ENCODE measurements at places on chromosomes 12 and 14.

DNA sequence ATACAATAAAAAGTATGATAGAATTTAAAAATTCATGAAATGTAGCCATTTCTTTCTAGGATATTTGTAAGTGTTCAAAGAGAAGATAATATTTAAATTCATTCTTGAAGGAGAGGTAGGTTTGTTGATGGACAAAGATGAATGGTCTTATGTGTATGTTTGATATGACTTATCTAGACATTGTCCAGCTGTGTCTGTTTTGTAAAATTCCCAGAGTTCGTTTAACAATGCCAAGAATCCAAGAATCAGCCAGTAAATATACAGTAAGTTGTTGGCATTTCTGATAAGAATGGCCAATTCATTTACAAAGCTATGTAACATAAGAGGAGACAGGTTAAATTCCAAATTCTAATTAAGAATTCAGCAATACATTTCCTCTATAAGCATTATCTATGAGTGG lies 150.9 kb downstream of the ADAMTS20 start:
- H3K4me3 ChIP-seq = no peak overlapping the region
- H3K27me3 ChIP-seq = no peaks in the 10 kb centered on the region
- H3K4me1 ChIP-seq = no peaks in the 10 kb centered on the region

DNA sequence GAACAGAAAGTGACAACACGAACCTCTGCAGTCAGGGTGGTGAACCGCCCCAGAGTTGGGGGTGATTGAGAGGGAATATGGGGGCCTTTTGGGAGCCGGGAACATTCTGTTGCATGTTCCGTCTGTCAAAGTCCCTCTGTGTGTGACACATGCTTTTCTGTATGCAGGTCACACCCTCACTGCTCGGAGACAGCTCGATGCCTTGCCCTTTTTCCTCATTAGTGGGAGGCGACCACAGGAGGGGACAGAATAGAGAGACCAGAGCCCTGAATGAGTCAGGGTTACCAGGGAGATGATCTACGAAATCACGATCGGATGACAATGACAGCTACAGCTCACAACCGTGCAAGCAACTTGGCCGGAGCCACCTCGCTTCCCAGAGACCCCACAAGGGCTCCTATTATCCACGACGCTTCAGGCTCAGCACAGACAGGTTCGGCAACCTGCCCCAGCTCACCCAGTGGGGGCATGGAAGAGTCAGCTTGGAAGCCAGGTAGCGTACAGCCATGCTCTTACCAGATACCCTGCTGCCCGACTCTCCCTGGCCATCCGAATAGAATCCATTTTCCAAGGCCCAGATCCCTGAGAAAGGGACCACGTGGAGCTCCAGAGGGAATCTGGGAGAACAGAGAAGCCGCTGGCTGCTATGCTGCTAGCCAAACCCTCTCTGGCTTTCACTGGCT lies 38.8 kb downstream of the TESC start:
- peaks cover 37% of the 10 kb centered on the region for H3K4me1 ChIP-seq
- no peaks in the 10 kb centered on the region for H3K27me3 ChIP-seq
- H3K4me3 ChIP-seq = no peak overlapping the region

DNA sequence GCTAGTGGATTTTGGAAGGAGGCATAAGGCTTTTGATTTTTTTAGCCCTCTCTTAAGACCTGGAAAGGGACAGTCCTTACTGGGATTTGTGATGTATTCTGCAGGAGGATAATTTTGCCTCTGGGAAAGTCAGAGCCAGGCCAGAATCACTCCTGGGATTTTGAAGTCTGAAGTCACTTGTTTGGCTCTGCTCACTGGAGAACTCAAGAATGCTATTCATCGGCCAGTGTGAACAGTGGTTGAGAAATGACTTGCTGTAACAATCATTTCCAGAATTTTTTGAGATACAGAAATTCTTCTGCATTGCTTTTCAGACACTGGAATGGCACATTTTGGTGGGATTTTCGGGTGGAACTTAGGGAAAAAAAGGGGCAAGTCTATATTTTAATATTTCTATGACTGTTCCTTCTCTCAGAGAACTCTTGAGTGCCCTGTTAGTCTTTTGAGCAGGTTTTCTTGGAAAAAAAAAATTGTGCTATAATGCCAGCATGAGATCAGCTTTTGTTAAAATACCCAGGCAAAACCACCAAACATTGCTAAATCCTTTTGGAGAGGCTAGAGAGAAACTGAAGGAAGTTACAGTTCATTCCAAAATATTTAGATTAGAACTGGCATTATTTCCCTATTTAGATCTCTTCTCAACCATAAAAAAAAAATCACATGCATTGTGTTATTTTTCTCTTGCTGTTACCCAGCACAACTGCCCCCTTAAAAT lies 26.1 kb upstream of the BHLHE41 start:
- no peak overlapping the region for H3K4me3 ChIP-seq
- no peak overlapping the region for H3K27ac ChIP-seq
- no peaks in the 10 kb centered on the region for H3K36me3 ChIP-seq
- H3K4me1 ChIP-seq = no peaks in the 10 kb centered on the region

GRCh38 chr12:116199160-116199706 lies 78.3 kb downstream of the MED13L start:
- peaks cover 8% of the 10 kb centered on the region for H3K36me3 ChIP-seq
- no peaks in the 10 kb centered on the region for H3K27me3 ChIP-seq
- DNase-seq = no peak
- H3K4me3 ChIP-seq = no peak overlapping the region
- no peak overlapping the region for H3K27ac ChIP-seq

GRCh38 chr14:95327558-95328374 lies 8.1 kb upstream of the CLMN start:
- H3K36me3 ChIP-seq = no peaks in the 10 kb centered on the region
- no peaks in the 10 kb centered on the region for H3K4me1 ChIP-seq
- no peak overlapping the region for H3K27ac ChIP-seq
- H3K27me3 ChIP-seq = peaks cover 21% of the 10 kb centered on the region

- no peaks in the 10 kb centered on the region for H3K36me3 ChIP-seq
- no peak for DNase-seq
- peaks cover 9% of the 10 kb centered on the region for H3K4me1 ChIP-seq
- H3K4me3 ChIP-seq = no peak overlapping the region
- no peak overlapping the region for H3K27ac ChIP-seq
- peaks cover 5% of the 10 kb centered on the region for H3K27me3 ChIP-seq
These were observed 36.4 kb upstream of the HNF1A start for GRCh38 chr12:120941846-120942405.

GRCh38 chr12:108305520-108305919 lies 33.6 kb downstream of the CMKLR1 start:
- H3K36me3 ChIP-seq = no peaks in the 10 kb centered on the region
- peaks cover 8% of the 10 kb centered on the region for H3K4me1 ChIP-seq
- no peak overlapping the region for H3K27ac ChIP-seq
- no peak overlapping the region for H3K4me3 ChIP-seq
- H3K27me3 ChIP-seq = peaks cover 26% of the 10 kb centered on the region
